ENCODE measurements at places on chromosomes 2 and 18. TPM values are rescaled to one million over a fixed set of nuclear protein-coding genes. Genes with fewer than 3 reads are reported as not detected.

DNA sequence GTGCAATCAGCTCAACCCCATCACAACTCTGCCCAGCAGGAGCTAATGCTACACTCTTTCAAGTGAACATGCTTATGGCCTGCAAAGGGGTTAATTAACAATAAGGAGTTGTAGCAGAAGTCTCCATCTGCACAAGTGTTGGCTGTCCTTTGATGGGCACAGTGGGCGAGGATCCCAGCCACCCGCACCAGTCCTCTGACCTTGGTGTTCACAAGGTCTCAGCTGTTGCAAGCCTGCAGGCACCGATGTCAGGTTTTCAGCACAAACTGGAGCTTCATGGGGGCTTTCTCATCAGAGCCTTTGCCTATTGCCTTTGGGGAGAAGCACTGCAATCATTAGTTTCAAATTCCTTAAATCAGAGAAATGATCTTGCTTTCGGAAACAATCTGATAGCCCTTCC lies 60.9 kb upstream of the TMEM178A start:
- DNase-seq = no peak

- no peak for DNase-seq
Measured at GRCh38 chr2:11867926-11868325, 121.5 kb downstream of the LPIN1 start.

DNA sequence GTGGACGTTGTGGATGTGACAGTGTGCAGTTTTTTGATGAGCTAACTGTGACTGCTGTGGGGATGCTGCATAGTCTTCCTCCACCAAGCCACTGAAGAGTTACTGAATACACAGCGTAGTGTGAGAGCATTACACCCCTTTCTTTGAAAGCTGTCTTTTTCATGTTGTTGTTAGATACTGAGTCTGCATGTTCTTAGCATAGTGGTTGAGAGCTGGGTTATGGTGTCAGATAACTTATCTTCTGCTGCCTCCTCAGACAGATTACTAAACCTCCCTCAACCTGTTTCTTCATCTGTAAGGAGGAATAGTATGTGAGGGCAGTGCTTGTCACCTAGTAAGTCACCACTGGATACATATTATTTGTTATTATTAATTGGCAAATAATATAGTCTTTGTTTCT lies 63.2 kb downstream of the CEP192 start:
- DNase-seq = no peak

GRCh38 chr2:64587561-64587960 lies 63.4 kb downstream of the AFTPH start:
- DNase-seq = no peak

GRCh38 chr2:9165625-9166024 lies 41.0 kb upstream of the ASAP2 start:
- DNase-seq = no peak

GRCh38 chr2:237667893-237668292 lies 40.5 kb downstream of the LRRFIP1 start:
- DNase-seq = no peak

- no peak for DNase-seq
Measured at GRCh38 chr2:23106242-23106785, 278.7 kb upstream of the KLHL29 start.

GRCh38 chr2:230938516-230939065 lies 13.5 kb upstream of the GPR55 start:
- DNase-seq = no peak

GRCh38 chr18:34809451-34810072 lies 99.5 kb downstream of the DTNA start:
- DNase-seq = peak; percentile 6

DNA sequence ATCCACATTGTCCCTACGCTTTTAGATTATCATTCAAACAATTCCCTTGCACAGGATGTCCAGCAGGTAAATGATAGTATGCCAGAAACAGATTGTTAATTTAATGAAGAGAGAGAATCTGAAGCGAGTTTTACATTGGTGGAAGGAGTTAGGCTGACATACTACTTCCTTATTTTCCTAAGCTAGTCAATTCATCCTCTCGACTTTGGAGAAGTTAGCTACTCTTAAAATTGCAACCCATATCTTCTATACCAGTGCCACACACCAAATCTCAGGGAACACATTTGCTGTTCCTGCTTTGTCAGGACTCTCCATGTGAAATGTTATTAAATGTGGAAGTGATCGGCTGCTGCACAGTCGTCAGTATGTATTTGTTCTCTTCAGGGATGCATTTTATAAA lies 249.2 kb downstream of the NAPG start:
- no peak for DNase-seq

DNA sequence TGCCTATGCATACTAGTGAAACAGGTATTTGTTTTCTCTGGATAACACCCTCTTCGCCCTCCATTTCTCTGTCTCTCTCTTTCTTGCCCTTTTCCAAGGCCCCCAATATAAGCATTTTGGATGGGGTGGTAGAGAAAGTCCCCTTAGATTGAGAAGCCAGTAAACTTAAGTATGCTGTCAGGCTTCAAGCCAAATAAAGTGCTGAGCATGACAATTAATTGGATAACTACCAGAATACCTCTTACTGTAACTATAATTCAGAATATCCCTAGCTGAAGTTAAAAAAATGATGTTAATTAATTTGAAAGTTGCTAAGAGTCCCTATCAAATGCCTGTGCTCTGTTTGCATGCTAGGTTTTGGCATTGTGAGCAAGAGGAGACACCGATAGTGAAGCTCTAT lies 324.8 kb downstream of the PARD3B start:
- no peak for DNase-seq

DNA sequence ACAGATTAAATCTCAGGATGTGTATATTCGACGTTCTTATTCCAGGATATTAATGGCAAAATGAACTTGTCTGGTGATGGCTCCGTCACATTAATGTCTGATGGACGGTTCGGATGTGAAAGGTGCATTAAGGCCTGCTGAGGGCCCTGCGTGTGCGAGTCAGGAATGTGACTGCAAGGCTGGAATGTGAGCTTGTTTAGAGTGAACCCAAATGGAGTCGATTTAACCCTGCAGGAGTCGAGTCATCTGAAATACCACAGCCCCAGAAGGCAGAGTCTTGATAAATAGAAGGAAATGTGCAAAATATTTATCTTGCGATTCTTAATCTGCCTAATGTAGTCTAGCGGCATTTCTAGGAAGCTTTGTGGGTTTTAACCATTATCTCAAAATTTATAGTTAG lies 44.3 kb downstream of the RDH14 start:
- no peak for DNase-seq

DNA sequence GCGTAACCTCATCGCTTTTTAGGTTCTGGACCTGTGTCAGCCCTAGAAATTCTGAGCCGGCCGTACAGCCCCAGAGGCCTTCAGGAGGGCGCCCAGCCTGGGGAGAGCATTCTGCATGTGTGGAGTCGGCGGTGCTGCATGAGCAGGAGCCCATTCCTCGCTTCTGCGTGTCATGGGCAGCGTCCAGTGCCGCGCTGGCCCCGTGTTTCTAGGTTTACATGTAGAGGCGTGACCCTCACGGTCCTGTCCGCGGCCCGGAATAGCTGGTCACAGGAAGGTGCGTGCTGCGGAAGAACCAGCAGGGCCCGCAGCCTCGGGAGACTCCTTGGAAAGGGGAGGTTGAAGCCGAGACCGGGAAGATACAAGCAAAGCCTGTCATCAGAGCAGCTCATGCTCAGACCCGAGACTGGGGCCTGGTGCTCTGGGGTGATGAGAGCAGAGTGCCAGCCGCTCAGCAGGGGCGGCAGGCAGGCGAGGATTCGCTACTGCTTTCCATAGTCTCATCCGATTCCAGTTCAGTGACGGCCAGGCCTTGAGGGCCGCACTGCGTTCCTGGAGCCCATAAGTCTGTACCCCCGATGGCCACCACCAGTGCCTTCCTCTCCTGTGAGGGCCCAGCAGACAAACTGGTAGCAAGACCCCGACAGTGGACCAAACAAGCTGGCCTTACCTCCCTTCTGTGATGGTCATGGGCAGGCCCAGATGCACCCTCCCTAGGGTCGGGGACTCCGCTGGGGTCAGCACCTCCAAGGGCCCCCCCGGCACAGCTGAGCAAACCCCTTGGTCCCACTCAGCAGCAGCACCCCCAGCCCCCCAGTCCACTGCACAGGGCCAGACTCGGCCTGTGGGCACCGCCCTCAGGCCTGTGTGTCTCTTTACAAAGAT lies 15.6 kb upstream of the NFATC1 start:
- DNase-seq = no peak

- DNase-seq = no peak
Measured at GRCh38 chr18:57913686-57914085, 110.6 kb upstream of the ATP8B1 start.

GRCh38 chr2:9780368-9781130 lies 62.7 kb upstream of the TAF1B start:
- no peak for DNase-seq

GRCh38 chr2:31922542-31923408 lies 88.0 kb downstream of the MEMO1 start:
- no peak for DNase-seq

- no peak for DNase-seq
Measured at GRCh38 chr2:236056141-236056540, 112.0 kb downstream of the GBX2 start.

DNA sequence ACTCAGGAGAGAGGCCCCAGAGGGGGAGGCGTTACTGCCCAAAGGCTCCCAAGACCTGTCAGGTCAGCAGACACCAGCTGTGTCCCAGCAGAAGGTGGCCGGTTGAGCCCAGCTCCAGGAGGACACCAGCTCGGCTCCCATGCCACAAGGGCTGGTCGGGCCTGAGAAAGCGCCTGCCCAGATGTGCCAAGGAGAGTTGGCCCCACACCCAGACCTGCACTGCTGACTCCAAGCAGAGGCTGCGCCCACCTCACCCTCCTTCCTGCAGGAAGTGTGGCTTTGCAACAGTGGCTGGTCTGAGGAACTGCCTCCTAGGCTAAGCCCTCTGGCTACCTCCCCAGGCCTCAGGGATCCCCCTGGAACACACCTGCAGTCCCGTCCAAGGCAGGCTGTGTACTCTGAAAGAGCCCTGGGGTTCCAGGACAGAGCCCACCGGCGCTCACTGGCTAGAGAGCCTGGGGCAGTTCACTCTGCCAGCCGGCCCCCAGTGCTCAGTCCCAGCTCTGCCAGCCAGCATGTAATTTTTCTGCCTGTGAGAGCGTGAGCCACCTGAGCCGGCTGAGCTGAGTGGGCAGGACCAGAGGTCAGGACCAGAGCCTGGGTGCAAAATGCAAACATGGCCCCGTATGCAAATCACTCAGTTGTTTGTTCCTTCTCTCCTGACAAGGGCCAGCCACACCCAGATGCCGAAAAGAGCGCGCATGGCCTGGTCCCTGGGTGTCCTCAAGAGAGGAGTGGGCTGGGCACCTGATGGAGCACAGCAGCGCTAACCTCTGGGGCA lies 36.9 kb upstream of the PTMA start:
- no peak for DNase-seq

- DNase-seq = no peak
Measured at GRCh38 chr18:78092901-78093300, 843.3 kb downstream of the GALR1 start.

DNA sequence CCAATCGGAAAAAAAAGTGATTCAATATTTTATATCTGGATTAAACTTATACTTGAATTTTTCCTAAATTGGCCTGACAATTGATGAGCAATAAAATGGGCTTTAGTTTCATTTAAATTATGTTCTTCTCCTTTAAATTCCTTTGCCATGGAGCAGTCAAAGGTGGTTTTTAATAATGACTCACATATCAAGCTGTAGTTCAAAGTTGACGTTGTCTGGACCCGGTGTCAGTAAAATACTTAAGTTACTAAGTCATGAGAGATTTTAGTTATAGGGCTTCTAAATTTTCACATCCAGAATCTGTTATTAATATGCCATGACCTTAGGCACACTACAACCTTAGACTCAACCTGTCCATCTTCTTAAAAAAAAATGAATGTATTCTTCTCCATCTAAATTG lies 62.5 kb downstream of the CDH2 start:
- DNase-seq = no peak

DNA sequence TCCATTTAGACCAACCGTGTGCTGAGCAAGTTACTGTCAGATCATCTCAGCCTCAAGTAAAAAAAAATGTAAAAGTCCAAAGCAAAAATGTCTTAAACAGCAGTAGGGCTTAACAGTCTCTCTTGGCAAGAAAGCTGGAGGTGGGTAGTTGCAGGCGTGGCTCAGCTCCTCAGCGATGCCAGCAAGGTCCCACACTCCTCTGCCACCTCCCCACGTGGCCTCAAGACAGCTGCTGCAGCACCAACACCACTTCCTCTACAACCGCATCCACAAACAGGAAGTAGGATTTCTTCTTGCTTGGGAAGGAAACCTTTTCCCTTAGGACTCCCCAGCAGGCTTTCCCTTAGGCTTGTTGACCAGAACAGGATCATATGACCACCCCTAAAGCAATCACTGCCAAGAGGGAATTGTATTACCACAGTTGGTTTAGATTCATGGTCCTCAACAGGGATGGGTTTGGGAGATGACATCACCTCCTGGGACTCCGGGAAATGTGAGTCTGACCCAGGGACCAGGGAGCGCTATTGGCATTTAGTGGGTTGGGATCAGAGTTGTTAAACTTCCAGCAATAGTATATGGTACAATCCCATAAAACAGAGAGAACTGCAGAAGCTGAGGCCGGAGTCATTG lies 97.1 kb downstream of the MAPK4 start:
- DNase-seq = no peak

DNA sequence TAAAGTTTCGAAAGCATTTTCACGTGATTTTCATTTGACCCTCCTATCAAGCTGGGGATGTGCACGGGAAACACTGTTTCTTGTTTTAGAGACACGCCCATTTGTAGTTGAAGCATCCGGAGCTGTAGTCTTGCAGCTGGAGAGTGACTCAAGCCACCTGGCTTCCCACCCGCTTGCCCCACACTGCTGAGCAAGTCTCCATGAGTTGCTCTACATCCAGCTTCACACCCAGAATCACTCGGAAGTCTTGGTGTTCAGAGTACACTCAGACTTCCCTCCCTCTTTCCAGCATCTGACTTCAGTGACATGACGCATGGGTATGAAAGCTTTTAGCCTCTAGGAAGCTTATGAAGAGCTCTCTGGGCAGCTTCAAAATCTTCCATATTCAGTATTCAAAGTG lies 262.4 kb downstream of the NBAS start:
- DNase-seq = no peak

DNA sequence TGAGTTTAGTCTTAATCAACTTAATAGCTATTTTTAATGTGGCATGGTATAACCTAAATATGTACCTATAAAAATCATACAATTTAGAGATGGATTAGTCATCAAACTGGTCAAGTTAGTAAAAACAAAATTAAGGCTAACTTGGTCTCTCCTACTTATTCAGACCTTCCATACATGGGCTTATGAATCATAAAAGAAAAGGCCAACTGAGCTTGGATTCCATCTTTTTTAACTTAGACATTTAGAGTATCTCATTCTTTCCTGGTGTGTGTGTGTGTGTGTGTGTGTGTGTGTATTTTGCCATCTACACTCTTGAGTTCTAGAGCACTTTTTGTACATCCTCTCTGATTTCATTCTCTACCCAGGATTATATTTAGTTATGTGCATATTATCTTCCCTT lies 637.5 kb downstream of the PLCL1 start:
- no peak for DNase-seq

TBC1D8 gene
- 7.0 TPM for polyA plus RNA-seq

IWS1 gene
- polyA plus RNA-seq = 30.0 TPM

DLX1 gene
- 0.07 TPM for polyA plus RNA-seq

WDR43 gene
- polyA plus RNA-seq = 48.5 TPM

NDC80 gene
- polyA plus RNA-seq = 7.9 TPM

CACNB4 gene
- polyA plus RNA-seq = 0.10 TPM

TUBB8B gene
- polyA plus RNA-seq = not detected

CNOT11 gene
- 42.2 TPM for polyA plus RNA-seq

NMS gene
- polyA plus RNA-seq = not detected

KIF3C gene
- polyA plus RNA-seq = 18.6 TPM

HADHB gene
- polyA plus RNA-seq = 108 TPM
